Left renal cortex interstitium (tissue), 4 donors: ENCODE measurements at places on chromosomes 16 and 17. TPM values are rescaled to one million over a fixed set of nuclear protein-coding genes. Genes with fewer than 3 reads are reported as not detected.

Gene CIITA
- 8.0 TPM for polyA plus RNA-seq

Gene SALL1
- polyA plus RNA-seq: 94.7 TPM

Gene FBXL16
- 1.5 TPM for polyA plus RNA-seq

Gene CDH11
- 150 TPM for polyA plus RNA-seq

Gene HBA1
- 776 TPM for polyA plus RNA-seq

Gene PRKCB
- polyA plus RNA-seq: 5.0 TPM

Gene VTN
- 21.6 TPM for polyA plus RNA-seq
